Immature natural killer cell (primary cell): ENCODE measurements at places on chromosomes 12 and 14. TPM values are rescaled to one million over a fixed set of nuclear protein-coding genes. Genes with fewer than 3 reads are reported as not detected.

The SLC7A8 gene
- polyA plus RNA-seq, result not detected

The SLC25A47 gene
- not detected for polyA plus RNA-seq

The KRT73 gene
- polyA plus RNA-seq, result 0.82 TPM

The VDR gene
- 0.04 TPM for polyA plus RNA-seq

The IPO8 gene
- 18.4 TPM for polyA plus RNA-seq

The BIN2 gene
- 359 TPM for polyA plus RNA-seq

The KRT3 gene
- not detected for polyA plus RNA-seq

The CIROP gene
- not detected for polyA plus RNA-seq

The PFKM gene
- 2.7 TPM for polyA plus RNA-seq

The CDKN1B gene
- polyA plus RNA-seq, result 17.6 TPM

The GPR68 gene
- 19.0 TPM for polyA plus RNA-seq

The SERPINA3 gene
- polyA plus RNA-seq, result not detected

The ARF6 gene
- polyA plus RNA-seq, result 163 TPM

The CLSTN3 gene
- 18.9 TPM for polyA plus RNA-seq

The KRT79 gene
- not detected for polyA plus RNA-seq

The RPL10L gene
- not detected for polyA plus RNA-seq

The SMOC1 gene
- polyA plus RNA-seq, result not detected

The TSPAN8 gene
- polyA plus RNA-seq, result not detected

The LRRC43 gene
- polyA plus RNA-seq, result 0.52 TPM

The RNF212B gene
- polyA plus RNA-seq, result not detected

The RND1 gene
- polyA plus RNA-seq, result 0.63 TPM

The AMIGO2 gene
- polyA plus RNA-seq, result 13.3 TPM

The CCNB1IP1 gene
- polyA plus RNA-seq, result 16.2 TPM

The ESRRB gene
- polyA plus RNA-seq, result not detected

The CLEC7A gene
- polyA plus RNA-seq, result 1.4 TPM

The ANKRD33 gene
- polyA plus RNA-seq, result not detected

The METTL17 gene
- 32.1 TPM for polyA plus RNA-seq

The TMEM132D gene
- not detected for polyA plus RNA-seq

The NANOG gene
- not detected for polyA plus RNA-seq

The NINJ2 gene
- 18.2 TPM for polyA plus RNA-seq
